ENCODE measurements at places on chromosomes 12 and 14.

- DNase-seq: no peak
These were observed 11.5 kb upstream of the OR11G2 start for GRCh38 chr14:20179218-20179617.

DNA sequence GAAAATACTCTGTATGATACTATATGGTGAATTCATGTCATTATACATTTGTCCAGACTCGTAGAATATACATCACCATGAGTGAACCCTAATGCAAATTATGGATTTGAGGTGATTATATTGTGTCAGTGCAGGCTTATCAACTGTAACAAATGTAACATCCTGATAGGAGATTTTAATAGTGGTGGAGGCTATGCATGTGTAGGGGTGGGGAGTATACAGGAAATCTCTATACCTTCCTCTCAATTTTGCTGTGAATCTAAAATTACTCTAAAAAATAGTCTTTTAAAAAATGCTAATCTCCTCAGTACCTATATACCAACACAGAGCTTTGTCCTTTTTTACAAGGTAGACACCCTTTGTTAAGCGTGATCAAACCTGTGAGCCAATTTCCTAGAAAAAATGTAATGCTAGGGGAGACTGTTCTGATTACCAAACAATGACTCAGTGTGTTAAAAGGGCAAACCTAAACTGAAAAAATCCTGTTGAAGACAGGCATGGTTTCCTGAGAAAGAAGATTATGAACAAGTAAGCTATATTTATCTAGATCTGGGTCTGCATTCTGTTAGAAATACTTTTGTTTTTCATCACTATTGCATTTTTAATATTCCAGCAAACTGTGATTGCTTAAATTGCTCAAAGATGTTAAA lies 170.9 kb downstream of the DUSP6 start:
- peak; percentile 25 for DNase-seq

- DNase-seq: peak; percentile 50
These were observed 208.5 kb downstream of the C12orf50 start for GRCh38 chr12:87820524-87821202.

GRCh38 chr12:38291160-38291559 lies 25.4 kb upstream of the ALG10B start:
- no peak for DNase-seq

GRCh38 chr14:96082420-96083300 lies 43.5 kb downstream of the C14orf132 start:
- DNase-seq: no peak

DNA sequence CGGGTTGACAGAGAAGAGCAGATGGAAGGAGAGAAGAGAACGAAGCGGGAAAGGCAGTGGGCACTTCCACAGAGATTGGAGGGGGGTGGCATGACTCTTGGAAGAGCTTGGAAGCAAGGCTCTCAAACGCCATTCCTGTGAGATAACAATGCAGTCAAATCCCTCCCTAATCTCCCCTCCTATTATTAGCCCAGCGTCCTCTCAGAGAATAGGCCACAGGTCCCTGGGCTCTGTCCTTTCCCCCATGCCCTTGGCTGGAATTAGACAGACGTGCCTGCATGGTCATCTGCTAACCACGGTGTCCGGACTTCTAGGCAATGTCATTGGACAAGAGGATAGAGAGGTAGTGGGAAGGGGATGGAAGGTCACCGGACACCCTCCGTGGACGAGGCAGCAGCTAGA lies 8.0 kb upstream of the MYH7 start:
- no peak for DNase-seq

- peak; percentile 57 for DNase-seq
These were observed 46.8 kb downstream of the TMEM117 start for GRCh38 chr12:43882578-43883178.

DNA sequence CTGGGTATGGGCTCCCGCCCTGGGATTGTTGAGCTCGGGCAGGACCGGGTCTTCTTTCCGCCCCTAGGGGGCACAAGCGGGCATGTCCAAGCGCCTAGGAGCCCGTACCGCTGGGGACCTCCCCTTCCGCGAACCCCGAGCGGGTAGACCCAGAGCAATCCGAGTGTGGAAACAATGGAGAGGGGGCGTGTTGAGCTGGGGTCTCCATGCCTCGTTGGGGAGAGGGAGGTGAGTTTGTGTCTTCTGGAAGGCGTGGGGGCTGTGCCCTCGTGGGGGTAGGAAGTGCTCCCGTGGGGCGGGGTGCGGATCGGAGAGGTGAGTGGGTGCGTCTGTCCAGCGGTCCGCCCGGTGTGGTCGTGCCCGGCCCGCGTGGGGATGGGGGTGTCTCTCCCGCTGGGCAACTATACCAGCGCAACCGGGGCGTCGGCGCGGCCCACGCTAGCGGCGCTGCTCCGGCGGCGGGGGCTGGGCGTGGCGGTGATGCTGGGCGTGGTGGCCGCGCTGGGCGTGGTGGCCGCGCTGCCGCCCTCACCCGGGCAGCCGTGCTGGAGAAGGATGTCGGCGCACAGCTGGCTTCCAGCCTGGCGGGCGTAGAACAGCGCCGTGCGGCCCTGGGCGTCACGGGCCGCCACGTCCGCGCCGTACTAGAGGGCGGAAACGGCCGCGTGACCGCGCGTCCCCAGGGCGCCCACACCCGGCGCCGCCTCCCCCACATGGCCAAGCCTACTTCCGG lies 12.2 kb downstream of the AGAP2 start:
- DNase-seq: peak; percentile 87

DNA sequence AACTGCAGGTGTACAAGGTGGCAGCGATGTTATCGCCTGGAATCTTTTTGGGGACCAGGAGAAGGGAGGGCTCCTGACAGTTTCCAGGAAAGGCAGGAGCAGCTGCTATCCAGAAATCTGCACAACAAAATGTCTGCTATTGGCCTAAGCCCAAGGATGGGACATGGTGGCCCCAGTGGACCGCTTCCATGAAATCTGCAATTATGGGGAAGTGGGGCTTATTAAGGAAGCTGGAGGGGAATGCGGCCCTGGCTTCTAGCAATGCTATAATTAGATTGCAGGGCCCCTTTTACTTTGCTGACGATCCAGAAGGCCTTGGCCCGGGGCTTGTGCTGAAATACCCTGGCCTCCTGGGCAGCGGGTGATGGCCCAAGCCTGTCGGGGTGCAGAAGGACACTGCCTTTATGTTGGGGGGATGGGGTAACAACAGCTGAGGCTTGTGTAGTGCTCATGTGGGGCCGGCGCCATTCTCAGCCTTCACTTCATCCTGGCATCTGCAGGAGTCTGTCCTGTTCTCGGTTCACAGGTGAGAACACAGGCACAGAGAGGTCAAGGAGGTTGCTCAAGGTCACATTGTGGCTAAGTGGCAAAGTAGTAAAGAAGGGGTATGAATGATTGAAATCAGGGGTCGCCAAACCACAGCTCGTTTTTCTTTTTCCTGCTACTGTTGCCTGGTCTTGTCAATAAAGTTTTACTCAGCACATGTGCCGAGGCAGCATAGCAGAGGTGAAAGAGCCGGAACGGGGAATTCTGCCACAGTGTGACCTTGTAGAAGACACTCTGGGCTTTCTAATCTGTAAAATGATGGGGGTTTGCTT lies 153.5 kb downstream of the RBM19 start:
- DNase-seq: no peak

DNA sequence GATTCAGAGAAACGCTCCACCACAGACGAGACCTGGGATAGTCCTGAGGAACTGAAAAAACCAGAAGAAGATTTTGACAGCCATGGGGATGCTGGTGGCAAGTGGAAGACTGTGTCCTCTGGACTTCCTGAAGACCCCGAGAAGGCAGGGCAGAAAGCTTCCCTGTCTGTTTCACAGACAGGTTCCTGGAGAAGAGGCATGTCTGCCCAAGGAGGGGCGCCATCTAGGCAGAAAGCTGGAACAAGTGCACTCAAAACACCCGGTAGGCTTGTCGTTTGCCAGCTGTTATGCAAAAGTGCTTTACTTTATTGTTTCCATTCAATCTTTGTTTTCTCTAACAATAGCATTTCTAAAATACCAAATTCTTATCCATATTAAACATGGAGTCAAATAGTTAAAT lies 287.3 kb downstream of the NAV3 start:
- no peak for DNase-seq

GRCh38 chr12:61996717-61997116 lies 263.5 kb upstream of the USP15 start:
- DNase-seq: no peak

DNA sequence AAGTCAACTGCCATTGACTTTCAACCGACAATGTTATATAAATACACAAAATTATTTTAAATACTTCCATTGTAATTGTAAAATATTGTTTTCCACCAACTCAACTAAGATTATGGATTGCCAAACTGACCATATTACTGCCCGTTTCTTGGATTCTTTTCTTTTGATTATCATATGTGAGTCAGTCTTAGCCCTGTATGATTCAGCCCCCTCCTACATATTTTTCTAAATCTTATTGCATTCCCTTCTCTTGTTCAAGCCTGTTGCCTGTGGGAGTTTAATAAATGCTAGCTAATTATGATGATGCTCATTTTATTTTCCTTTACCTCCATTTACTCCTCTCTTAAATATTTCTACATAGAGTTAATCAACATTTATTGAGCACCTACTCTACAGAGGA lies 6.8 kb downstream of the RASSF9 start:
- DNase-seq: peak; percentile 61

DNA sequence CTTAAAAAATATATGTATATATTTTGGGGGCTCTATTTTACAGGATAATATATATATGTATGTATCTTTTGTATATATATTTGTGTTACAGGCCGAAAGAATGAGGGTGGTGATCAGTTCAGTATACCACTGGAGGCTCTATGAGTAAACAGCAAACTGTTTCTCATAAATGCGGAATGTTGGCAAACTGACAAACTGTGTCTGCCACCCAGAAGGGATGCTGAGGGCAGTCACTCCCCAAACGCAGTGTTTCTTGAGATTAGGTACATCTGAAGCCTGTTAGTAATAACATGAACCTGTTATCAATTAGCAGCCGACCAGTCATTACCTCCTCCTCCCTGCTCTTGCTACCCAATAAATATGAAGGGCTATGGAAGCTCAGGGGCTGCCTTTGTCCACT lies 20.8 kb downstream of the TNFAIP2 start:
- peak; percentile 70 for DNase-seq

- no peak for DNase-seq
These were observed 29.0 kb upstream of the PLEKHG7 start for GRCh38 chr12:92673756-92674155.

- peak; percentile 86 for DNase-seq
These were observed at the start of gene RASSF8 for GRCh38 chr12:25958428-25959070. Gene RASSF8 (plus strand): TSS chr12:25958682. CDS start chr12:26055344, 96,662 bp downstream.

DNA sequence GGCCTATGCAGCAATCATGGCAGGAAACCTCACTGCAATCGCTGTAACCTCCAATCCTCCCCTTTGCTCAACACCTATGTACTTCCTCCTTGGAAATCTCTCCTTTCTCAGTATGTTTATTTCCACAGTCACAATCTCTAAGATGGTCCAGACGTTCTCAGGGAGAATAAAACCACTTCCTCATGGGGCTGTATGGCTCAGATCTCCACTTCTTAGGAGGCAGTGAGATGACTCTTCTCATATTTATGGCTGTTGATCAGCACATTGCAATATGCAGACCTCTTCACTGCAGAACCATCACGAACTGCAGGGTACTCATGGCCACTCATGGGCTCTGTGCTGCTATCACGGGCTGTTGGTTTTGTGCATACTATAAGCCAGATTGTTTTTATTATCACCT lies 17.1 kb upstream of the OR4K17 start:
- DNase-seq: no peak

GRCh38 chr12:25689996-25690501 lies 137.0 kb upstream of the LMNTD1 start:
- DNase-seq: peak; percentile 78

GRCh38 chr12:131642101-131642540 lies 68.8 kb upstream of the SFSWAP start:
- no peak for DNase-seq

- DNase-seq: no peak
These were observed 103.5 kb downstream of the TMEM121 start for GRCh38 chr14:105629886-105630215.

GRCh38 chr12:111599453-111600204 lies 514 bp upstream of the ATXN2 start:
- DNase-seq: peak; percentile 97

DNA sequence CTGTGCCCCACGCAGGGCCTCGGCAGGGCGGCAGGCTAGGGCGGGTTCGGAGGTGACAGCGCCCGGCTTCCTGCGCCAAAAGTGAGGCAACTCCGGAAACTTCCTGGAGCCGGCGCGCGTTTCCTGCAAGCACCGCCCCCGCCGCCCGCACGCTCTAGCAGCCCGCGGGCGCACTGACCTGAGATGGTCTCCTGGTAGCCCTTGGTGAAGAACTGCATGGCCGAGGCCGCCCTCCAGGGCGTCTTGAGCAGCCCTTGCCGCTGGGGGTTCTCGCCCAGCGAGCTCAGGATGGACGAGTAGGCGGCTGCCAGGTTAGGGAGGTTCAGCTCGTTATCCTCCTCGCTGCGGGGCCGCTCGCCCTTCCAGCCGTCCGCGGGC lies 494 bp downstream of the GCH1 start:
- peak; percentile 32 for DNase-seq

DNA sequence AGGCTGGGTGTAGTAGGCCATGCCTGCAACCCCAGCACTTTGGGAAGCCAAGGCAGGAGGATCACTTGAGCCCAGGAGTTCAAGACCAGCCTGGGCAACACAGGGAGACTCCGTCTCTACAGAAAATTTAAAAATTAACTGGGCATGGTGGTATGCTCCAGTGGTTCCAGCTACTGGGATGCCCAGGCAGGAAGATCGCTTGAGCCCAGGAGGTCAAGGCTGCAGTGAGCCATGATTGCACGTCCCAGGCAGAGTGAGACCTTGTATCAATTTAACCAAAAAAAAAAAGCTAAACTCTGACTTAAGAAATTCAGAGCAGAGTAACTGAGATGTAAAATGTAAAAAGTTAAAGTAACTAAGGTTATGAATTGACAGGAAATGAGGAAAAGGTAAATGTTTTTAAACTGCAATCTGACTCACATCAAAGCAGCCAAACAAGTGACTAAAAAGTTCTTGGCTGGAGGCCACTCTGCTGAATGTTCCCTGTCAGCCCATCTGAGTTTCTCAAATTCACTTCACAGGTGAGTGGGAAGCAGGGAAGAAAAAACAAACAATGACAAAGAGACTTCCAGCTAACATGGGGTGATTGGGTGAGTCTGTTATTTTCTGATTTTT lies 21.3 kb downstream of the PRKD1 start:
- no peak for DNase-seq

GRCh38 chr12:49026101-49026500 lies 7.5 kb upstream of the PRKAG1 start:
- DNase-seq: no peak

- no peak for DNase-seq
These were observed 55.9 kb downstream of the ZFC3H1 start for GRCh38 chr12:71607494-71608330.

Data from fibroblast of skin of abdomen (primary cell).